ENCODE measurements at places on chromosomes 1 and 21.

- no peak for DNase-seq
These were observed 36.1 kb upstream of the KHDRBS1 start for GRCh38 chr1:31977385-31978131.

DNA sequence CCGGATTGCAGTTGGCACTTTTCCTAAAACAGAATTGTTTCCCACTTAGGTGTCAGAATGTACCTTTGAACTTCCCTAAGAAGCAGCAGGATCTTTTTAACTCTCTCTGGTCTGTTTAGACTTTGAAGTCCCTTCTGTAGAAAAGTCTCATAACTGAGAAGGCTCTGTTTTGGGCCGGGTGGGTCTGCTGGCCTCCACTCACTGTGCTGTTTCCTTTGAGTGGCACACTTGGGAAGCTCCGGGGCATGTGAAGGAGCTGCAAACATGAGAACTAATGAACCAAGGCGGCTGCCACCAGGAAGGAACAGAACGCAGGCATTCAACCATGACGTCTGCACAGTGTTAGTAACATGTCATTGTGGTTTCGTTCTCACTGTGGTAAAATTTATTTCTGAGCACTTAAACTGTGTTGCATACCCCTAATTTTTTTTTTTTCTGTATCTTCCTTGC, 19.5 kb upstream of the NCMAP start:
- peak; percentile 32 for DNase-seq

DNA sequence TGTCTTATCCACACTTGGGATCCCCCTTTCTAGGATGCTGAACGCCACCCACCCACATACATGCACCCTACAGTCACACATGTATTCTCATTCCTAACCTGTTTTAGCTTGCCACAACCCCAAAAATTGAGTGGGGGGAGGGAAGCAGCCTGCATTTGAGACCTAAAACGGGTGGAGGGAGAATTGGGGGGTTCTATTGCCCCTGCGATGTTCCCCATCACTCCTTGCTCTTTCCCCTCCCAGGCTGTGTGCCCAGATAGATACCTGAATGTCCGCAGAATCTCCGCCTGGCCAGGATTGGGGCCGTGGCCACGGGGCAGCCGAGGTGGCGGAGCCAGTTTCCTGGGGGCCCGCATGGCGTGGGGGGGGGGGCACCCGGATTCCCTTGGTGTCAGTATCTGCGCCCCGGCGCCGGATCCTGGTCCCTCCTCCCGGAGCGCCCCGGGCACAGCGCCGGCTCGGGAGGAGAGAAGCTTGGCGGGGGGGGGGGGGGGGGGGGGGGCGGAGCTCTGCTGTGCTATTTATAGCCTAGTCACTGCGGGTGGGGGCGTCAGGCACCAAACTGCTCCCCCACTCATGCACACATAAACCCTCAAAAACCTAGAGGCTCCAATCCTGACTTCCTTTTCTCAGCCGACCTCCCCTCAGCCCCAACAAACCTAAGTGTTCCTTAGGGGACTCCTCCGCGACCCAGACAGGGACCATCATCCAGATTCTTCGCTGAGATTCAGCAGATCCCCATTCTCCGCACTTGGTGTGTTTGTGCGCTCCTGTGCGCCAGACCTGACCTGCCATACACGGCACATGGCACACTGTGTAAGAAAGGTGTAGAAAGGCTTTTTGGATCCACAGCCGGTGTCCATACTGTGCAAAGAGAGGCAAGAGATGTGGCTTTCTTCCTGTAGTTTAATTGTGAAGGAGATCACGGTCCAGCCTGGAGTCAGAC, 1.9 kb downstream of the ANKRD34A start:
- DNase-seq: no peak

DNA sequence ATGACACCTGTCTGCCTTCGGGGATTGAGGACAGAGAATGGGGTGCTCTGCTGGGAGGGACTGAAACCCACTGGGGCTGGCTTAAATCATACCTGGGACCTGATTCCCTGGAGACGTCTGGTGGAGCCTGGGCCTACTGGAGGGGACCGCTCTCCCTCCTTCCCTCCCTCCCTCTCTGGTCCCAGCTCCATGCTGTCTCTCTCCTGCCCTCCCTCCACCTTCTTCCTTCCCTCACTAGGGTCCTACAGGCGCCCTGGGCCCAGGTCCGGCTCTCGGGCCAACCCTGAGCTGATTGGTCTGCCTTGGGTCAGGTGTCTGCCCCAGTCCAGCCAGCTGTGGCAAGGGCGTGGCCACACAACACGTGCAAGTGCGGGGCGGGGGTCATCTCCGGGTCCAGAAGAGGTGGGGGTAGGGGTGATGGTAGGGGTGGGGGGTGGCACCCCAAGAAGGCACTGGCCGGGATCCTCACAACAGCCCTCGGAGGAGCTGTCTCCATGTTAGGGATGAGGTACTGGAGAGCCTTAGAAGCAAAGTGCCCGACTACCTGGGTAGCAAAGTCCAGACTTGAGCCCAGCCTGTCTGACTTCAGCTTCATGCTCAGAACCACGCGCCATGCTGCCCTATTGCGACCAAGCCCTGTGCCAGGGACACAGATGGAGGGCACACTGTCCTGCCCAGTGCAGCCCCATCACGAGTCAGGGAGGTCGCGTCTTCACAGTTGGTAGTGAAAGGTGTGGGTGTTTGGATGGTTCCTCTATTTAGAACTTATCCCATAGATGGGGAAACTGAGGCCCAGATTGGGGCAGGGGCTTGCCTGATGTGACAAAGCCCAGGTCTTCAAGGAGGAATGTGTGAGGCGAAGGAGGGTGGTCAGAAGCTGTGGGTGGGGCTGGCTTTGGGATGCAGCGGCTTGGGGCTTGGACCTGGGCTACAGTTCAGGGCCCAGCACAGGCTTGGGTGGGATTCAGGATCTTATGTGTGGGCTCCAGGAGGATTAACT, 574.1 kb downstream of the PTPRU start:
- DNase-seq: no peak

DNA sequence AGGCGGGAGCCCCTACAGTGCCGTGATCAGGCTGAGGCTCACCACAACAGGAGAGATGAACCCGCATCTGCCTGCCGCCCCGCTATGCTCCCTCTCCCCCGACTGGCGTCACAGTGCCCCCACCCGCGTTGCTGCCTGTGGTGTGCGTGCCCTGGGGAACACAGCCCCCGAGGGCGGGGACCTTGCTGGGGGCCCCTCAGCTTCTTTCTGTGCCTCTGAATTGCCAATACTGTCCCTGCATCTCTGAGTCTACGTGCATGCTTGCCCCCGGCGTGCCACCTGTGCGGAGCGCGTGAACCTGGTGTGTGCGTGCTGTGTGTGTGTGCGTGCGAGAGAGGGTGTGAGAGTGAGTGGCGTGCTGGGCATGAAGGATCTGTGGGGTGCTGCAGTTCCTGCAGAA, 10.3 kb downstream of the PARS2 start:
- DNase-seq: no peak

DNA sequence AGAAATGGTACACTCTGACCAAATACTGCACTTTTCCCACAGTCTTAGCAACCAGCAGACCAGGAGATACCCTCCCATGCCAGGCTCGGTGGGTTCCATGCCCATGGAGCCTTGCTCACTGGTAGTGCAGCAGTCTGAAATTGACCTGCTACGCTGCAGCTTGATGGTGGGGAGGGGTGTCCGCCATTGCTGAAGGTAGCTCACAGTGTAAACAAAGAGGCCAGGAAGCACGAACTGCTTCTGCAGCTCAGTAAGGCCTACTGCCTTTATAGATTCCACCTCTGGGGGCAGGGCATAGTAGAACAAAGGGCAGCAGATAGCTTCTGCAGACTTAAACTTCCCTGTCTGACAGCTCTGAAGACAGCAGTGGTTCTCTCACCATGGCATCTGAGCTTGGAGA, 12.3 kb upstream of the IFI44L start:
- no peak for DNase-seq

DNA sequence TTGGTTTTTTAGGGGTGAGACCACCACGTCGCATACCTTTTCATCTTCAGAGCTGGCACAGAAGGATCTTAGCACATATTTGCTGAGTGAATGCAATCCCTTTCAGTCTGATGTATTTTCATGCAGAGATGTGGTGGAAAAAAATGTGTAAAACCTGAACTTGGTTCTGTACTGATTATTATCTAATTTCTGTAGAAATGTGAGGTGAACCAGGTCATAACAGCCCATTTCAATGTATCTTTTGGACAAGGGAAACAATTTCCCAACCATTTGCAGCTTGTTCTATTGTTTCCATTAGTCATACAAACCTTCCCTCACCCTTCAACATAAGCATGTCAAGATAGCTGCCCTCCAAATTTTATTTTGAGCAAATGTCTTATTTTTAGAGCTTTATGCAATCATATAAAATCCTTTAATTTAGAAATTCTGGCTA, 46.8 kb upstream of the RUNX1 start:
- DNase-seq: no peak

- DNase-seq: no peak
These were observed 41.4 kb upstream of the CCDC190 start for GRCh38 chr1:162902416-162902815.

GRCh38 chr1:168264296-168264695, 16.4 kb upstream of the TBX19 start:
- DNase-seq: no peak

GRCh38 chr21:21383126-21383525, 384.9 kb downstream of the NCAM2 start:
- no peak for DNase-seq

DNA sequence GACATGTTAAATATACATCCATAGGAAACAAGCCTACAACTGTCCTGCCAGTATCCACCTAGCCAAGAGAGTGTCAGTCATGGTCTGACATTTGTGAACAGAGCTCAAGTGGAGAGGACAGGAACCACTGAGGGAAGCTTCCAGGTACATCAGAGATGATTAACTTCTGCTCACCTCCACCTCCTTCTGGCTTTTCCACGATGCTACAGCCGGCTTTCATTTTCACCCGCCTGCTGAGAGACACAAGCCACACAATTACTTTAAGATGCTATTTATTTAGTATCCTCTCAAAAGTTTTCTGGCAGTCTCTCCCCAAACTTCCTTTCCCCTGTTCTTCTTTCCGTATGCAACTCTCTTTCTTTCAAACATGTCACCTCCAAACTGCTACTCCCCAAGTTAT, 2.1 kb downstream of the ETV3 start:
- no peak for DNase-seq

DNA sequence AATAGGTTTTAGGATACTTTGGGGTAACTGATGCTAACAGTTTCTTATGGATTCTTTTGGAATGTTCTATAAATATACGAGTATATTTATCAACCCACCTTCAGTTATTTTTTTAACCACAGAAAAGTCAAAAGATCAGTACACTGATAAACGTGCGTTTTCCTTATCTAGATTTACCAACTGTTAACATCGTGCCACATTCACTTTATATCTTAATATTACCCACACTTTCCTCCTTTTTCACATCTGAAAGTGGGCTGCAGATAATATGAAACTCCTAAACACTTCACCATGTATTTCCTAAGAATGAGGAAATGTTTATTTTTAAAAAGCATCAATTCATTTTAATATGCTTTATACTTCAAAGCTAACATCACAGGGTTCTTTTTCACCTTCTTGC, 7.7 kb downstream of the ATF6 start:
- DNase-seq: no peak

- no peak for DNase-seq
These were observed 75.9 kb upstream of the SMYD2 start for GRCh38 chr1:214205053-214205452.

GRCh38 chr21:45404730-45405270, at the start of gene COL18A1:
Gene COL18A1, plus strand, starts transcription at chr21:45405165. Its CDS starts 66 bp downstream, at chr21:45405231.
- peak; percentile 14 for DNase-seq

DNA sequence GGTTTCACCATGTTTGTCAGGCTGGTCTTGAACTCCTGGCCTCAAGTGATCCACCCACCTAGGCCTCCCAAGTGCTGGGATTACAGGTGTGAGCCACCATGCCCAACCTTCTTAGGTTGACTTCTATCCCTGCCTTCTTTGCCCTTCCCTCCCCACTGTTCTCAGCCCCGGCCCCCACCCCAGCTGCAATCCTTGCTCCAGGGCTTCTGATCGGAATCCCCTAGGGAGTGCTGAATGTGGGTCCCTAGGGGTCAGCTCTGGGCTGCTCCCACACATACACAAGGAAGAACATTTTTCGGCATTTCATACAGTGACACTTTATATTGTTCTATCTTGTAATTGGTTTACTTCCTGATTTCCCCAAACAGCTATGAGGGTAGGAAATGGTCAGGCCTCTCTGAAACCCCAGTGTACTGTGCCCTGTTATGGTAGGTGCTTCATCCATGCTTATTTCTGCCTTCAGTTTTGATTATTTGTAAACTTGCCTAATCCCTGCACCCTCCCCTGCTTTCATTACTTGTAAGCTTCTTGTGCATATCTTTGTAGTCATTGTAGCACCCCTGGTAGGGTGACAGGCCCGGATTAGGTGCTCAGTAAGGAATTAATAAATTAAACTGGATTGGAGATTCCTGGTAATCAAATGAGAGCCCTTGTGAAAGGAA, 5.8 kb upstream of the SRP9 start:
- DNase-seq: no peak

- no peak for DNase-seq
These were observed 28.7 kb downstream of the MARK1 start for GRCh38 chr1:220556641-220557040.

GRCh38 chr1:45512641-45513054, 9.0 kb downstream of the PRDX1 start:
- no peak for DNase-seq

GRCh38 chr1:67711158-67711854, 26.3 kb downstream of the GADD45A start:
- no peak for DNase-seq

GRCh38 chr1:220878191-220879075, 810 bp upstream of the HLX start:
- no peak for DNase-seq

GRCh38 chr1:234620272-234621126, 10.5 kb upstream of the IRF2BP2 start:
- DNase-seq: no peak

- DNase-seq: no peak
These were observed 3.9 kb upstream of the ZNF678 start for GRCh38 chr1:227559499-227559898.

DNA sequence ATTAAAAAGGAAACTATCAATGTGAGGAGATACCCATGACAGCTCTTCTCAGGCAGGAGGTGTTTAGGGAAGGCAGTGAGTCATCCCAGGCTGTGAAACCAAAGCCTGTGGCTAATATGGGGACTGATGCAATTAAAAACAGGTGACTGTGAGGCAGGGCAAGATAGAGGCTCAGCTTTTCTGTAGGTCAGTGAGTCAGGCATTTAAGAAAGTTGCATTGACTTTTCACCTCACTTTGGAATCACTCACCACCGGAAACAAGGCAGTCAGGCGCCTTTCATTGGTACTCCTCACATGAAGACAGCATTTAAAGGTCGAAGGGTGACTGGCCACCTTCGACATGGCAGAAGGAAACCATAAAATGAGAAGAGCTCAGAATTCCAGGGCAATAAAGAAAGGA, 54.5 kb downstream of the PAPPA2 start:
- no peak for DNase-seq

Measured in stimulated activated CD4-positive, alpha-beta T cell treated with anti-CD3 and anti-CD28 coated beads, TNF-alpha, amount 100 ng/mL, for 1 hour (primary cell).